ENCODE measurements at places on chromosomes 11 and 22.

- DNase-seq: no peak
These were observed 495.6 kb upstream of the B3GAT1 start for GRCh38 chr11:134907636-134908035.

GRCh38 chr11:17488563-17488962, 11.9 kb upstream of the ABCC8 start:
- no peak for DNase-seq

- DNase-seq: no peak
These were observed 34.3 kb upstream of the ADORA2A start for GRCh38 chr22:24393012-24393559.

- DNase-seq: peak; percentile 25
These were observed 902.4 kb upstream of the RAG2 start for GRCh38 chr11:37500425-37500824.

- peak; percentile 98 for DNase-seq
These were observed 78.0 kb upstream of the DRD2 start for GRCh38 chr11:113553235-113553634.

DNA sequence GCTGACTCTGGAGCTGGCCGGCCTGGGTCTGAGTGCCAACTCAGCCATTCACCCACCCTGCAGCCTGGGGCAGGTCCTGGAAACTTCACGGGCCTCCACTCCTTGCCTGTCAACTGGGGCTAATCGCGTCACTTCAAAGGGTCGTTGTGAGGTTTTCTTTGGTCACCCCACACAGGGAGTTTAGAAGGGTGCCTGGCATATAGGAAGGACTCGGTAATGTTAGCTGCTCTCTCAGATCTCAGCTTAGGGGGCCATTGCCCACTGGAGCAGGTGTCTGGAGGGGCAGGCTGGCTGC, 7.3 kb downstream of the INCENP start:
- DNase-seq: no peak

GRCh38 chr11:81203876-81204275, 1529.8 kb downstream of the FAM181B start:
- no peak for DNase-seq

GRCh38 chr11:86492370-86493010, 117.8 kb downstream of the CCDC81 start:
- DNase-seq: no peak

GRCh38 chr11:61155312-61155711, 5.9 kb downstream of the VPS37C start:
- DNase-seq: no peak

GRCh38 chr11:117632306-117632705, 164.7 kb downstream of the DSCAML1 start:
- no peak for DNase-seq

GRCh38 chr22:39833093-39833492, 60.5 kb downstream of the ENTHD1 start:
- no peak for DNase-seq

- no peak for DNase-seq
These were observed at the start of gene TCN1 for GRCh38 chr11:59866397-59866796. TSS of gene TCN1 (minus strand) at chr11:59866487. CDS start at chr11:59866470, 17 bp downstream.

DNA sequence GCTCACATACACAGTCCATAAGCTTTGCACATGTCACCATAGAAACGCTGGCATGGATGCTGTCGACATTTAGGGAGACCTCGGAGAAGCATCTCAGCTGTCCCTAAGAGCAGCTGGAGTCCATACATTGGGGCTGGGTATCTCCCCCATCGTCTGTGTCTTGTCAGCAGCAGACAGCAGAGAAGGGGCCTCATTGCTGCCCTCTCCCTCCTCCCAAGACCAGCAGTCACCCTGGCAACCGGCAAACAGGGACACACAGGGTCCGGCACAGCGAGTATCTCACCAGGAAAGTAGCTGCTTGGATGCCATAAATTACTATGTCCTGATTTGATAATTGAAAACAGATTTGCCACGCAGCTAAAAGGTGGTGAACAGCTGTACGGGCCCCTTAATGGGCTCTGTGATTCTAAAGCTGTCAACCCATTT, 84.4 kb downstream of the CD44 start:
- peak; percentile 16 for DNase-seq

DNA sequence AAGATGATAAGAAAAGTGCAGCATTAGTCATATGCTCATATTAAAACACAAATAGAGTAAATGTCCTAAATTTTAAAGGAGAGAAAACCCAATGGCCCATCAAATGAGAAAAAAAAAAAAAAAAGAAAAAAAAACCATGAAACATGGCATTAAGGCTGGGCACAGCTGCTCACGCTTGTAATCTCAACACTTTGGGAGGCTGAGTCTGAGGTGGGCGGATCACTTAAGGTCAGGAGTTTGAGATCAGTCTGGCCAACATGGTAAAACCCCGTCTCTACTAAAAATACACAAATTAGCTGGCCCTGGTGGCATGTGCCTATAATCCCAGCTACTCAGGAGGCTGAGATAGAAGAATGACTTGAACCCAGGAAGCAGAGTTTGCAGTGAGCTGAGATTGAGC, 515.5 kb upstream of the ANO3 start:
- DNase-seq: no peak

DNA sequence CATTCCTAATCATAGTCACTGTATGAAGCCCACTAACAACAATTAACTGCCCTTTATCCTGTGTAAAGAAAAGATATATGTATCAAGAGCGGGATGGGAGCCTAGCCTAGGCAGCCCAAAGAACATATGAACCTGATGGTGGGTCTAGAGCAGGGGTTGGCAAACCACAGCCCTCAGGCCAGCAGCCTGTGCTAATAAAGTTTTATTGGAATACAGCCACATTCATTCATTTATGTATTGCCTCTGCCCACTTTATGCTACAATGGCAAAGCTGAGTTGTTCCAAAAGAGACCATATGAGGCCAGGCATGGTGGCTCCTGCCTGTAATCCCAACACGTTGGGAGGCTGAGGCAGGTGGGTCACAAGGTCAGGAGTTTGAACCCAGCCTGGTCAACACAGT, 13.5 kb downstream of the PRR14L start:
- no peak for DNase-seq

DNA sequence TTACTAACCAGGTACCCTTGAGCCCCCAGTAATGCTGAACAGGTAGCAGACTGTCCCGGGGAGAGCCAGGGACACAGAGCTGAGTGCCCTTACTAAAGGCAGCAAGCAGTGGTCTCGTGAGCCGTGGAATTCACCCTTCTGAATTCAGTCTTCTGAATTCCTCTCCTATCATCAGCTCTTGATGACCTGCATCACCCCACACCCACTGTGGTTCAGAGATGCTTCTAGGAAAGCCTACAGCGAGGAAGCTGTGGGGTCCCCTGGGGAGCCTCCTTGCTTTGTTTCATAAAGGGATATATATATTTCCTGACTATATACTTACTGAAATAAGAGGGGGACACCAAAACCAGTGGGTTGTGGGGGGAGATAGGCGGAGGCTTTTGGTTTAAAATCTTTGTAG, 2.6 kb downstream of the SPATA19 start:
- no peak for DNase-seq

GRCh38 chr22:17862646-17863181, 88.4 kb upstream of the BID start:
- DNase-seq: peak; percentile 33

GRCh38 chr11:77088236-77089003, 14.2 kb upstream of the OMP start:
- DNase-seq: no peak

- no peak for DNase-seq
These were observed at the start of gene PYGM for GRCh38 chr11:64759722-64760719. TSS of gene PYGM (minus strand) at chr11:64759974. CDS start at chr11:64759898, 76 bp downstream.

DNA sequence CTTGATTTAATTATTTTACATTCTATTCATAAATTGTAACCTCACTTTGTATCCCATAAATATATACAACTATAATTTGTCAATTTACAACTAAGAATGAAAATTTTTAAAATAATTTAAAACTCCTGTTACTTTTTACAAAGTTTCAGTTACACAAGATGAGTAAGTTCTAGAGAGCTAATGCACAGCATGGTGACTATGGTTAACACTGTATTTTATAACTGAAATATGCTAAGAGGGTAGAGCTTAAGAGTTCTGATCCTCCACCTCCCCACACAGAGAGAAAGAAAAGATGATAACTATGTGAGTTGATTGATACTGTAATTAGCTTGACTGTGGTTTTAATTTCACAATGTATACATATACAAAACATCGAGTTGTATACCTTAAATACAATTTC, 412.5 kb upstream of the DDI1 start:
- no peak for DNase-seq

DNA sequence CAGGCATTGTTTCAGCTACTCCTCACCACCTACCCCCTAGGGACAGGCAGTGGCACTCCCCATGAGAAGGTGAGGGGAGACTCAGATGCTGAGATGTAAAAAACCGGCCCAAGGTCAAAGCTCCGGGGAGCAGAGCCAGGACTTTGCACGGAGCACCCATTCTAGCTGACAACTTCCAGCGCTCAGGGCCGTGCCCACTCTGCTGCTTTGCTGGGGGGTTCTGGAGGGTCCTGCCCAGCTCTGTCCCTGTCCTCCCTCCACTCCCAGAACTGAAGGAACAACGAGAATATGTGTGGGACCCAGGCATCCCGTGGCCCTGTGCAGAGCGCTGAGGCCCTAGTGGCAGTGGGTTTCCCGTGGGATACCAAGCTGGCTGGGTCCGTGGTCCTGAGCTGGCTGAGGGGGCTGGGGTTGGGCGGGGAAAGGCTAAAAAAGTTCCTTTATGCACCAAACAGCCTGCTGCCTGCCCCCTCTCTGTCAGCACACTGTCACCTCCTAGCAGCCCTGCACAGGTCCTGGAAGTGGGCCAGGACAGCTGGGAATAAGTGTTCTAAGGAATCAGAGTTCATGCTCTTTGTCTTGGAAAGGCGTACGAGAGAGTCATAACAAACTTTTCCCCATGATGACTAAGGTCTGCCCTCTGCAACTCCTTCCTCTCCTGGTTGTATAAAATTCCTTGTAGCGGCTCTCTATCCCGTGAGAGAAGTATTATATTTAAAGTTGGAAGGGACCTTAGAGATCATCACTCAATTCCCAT, 1.9 kb downstream of the MS4A10 start:
- DNase-seq: peak; percentile 73

- no peak for DNase-seq
These were observed 15.6 kb downstream of the OVCH2 start for GRCh38 chr11:7690648-7691047.

DNA sequence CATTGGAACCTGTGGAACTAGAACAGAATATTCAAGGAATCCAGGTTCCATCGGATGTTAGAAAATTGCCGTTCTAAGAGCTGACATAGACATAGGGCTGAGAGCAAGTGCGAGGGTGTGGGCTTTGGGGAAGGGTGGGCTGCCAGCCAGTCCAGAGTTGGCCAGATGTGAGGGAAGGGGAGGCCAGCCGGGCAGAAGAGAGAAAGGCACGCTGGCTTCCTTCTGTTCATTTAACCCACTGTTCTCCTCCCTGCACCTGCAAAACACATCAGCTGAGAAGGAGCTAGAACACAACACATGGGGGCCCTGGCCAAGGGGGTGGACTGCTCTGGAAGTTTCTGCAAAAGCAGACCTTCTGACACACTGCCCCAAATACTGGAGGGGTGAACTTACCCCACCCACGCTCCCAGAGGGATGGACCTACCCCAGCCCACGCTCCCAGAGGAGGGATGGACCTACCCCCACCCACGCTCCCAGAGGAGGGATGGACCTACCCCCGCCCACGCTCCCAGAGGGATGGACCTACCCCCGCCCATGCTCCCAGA, 98.0 kb downstream of the SHANK2 start:
- no peak for DNase-seq

DNA sequence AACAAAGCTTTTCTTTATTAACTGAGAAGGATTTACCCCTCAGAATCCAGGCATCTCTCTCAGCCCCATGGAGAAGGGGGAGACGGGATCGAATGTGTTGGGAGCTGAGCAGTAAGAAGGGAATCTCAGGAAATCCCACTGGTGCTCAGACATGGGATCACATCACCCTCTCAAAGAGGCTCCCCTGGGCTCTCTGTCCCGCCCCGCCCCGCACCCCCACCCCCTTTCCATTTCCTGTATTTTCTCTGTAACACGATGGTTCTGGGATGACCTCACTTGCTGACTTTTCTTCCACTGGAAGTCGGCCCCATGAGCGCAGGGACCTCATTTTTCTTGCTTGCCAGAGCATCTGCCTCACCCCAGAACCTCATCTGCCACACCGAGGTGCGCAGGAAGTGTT, 100.0 kb downstream of the RPS6KA4 start:
- peak; percentile 65 for DNase-seq

- DNase-seq: no peak
These were observed 6.0 kb upstream of the TMEM218 start for GRCh38 chr11:125117429-125117828.

DNA sequence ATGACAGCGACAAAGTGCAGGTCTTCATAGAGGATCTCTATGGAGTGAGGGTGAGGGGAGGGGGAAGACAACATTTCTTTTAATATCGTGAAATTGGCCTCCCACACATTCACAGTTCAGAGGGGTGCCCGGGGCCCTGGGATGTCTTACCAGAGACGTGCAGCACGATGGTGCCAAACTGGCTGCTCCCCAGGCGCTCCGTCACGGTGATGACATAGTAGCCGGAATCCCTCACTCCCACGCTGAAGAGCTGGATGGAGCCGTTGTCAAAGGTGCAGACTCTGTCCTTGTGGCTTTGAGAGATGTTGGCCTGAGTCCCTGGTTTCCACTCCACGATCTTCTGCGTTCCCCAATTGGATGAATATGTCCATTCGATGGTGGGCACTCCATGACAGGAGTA, 29.6 kb downstream of the VSTM5 start:
- DNase-seq: no peak

GRCh38 chr11:35618497-35619115, 346 bp downstream of the FJX1 start:
- no peak for DNase-seq

DNA sequence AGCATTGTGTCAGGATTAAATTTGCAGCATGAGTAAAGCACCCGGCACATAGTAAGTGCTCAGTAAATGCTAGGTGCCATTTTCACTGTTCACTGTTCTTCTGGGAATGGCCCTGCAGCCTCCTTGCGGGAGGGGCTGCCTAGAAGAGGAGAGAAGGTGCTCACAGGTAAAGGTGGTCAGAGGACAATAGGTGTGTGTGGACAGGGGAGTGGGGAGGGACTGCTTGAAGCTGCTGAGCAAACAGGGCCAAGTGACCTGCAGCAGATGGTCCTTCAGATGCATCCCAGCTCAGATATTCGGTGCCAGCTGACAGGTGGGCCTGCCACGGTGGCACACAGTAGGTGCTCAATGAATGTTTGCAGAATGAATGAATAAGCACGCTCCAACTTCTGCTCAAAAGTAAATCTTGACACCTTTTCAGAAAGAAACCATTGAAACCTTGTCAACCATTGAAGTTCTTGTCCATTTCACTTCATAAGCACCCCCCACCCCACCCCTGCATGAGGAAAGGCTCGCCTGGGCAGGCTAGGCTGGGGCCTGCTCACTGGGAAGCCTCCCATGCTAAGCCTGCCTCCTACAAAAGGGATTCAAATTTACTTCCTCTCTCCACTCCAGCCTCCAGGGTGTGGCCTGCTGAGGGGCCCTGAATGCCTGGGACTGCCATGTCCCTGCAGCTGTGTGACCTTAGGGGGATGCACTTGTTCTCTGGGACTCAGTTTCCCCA, 1.6 kb downstream of the KIAA0930 start:
- no peak for DNase-seq
